ENCODE measurements at places on chromosomes 2 and 18. TPM values are rescaled to one million over a fixed set of nuclear protein-coding genes. Genes with fewer than 3 reads are reported as not detected.
A peak's percentile ranks its signal among the peaks of the same experiment; 100 is the strongest.

DSC3 gene
- total RNA-seq: 0.08 TPM

- no peak for DNase-seq
Observed at GRCh38 chr18:28995319-28995718, 818.4 kb upstream of the CDH2 start.

DNA sequence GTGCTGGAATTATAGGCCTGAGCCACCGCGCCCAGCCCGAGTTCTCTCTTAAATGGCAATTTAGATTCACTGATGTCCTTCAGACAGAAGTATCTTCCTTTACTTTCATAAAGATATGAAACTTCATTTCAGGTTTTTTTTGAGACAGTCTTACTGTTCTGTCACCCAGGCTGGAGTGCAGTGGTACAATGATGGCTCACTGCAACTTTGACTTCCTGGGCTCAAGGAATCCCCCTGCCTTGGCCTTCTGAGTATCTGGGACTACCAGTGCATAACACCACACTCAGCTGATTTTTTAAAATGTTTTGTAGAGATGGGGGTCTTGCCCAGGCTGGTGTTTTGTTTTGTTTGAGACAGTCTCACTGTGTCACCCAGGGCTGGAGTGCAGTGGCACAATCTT is 13.2 kb downstream of the ITGB1BP1 start:
- DNase-seq: no peak

GRCh38 chr18:75203416-75204268 is 5.3 kb downstream of the PTGR3 start:
- no peak for DNase-seq

DNA sequence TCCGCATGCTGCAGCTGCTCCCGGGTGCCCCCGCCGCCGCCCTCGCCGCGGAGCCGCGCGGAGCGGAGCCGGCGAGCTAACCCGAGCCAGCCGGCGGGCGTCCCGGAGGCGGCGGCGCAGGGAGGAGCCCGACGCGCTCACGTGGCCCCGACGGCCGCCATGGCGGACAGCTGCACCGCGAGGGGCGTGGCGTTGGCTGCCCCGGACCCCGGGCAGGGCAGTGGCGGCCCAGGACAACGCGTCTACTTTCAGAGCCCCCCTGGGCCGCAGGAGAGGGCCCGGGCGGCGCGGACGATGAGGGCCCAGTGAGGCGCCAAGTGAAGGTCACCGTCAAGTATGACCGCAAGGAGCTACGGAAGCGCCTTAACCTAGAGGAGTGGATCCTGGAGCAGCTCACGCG is 30.0 kb upstream of the CCNYL1 start:
- DNase-seq: no peak

DQX1 gene
- not detected for total RNA-seq

DNA sequence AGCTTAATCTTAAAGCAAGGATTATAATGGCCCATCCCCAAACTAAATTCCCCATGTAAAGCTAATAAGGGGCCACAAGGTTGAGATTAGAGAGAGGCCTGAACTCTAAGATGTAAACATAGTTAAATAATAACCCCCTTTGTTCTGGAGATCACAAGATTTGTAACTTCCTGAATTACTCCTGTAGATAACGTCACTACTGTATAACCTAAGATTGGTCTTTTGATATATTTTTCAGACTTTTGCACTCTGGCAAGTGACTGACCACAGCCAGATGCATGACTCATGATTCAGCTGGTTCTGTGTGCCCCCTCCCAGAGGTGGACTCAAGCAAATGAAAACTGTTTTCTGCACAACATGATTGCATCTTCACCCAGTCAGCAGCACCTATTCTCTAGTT is 686.0 kb upstream of the DDX18 start:
- DNase-seq: no peak

THOC1 gene
- total RNA-seq: 12.7 TPM

- DNase-seq: no peak
Observed at GRCh38 chr2:29374823-29375222, 259.6 kb downstream of the CLIP4 start.

- DNase-seq: no peak
Observed at GRCh38 chr2:101518578-101519492, 43.9 kb upstream of the RFX8 start.

DNA sequence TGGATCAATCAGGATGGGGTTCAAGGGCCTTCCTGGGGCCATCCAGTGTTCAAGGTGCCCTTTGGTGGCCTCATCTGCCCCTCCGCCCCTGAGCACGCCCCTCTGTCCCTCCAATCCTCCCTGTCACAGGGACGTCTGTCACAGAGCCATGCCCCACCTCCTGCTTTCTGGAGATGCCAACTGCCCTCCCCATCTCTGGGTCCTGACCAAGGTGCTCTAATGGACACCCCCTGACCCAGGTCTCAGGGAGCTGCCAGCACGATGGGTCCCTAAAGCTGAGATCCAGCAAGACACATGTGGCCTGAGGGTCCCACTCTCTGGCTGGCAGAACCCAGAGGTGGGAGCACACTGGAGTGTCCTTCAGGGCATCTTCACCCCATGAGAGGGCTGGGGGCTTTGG is 2.1 kb upstream of the TEKT4 start:
- DNase-seq: no peak

DNA sequence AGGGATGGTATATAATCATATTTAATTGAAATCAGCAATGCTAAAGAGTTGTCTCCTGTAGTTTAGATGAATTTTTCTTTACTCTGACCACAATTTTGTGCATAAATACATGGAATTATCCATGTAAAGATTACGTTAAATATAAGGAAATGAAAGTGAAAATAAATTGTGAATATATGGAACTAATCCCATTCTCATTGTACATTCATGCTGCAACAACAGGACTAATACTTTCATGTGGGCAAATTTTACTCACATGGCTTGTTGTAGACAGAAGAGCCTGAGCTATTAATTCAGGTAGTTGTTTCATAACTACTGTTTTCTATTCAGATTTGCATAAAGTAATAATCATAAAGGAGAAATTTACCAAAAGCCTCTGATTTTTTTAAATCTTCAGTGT is 357.8 kb downstream of the ARHGAP15 start:
- no peak for DNase-seq

GRCh38 chr2:101717071-101717845 is 19.8 kb downstream of the MAP4K4 start:
- DNase-seq: no peak

- DNase-seq: no peak
Observed at GRCh38 chr2:189115126-189115525, 64.4 kb downstream of the COL5A2 start.

DNA sequence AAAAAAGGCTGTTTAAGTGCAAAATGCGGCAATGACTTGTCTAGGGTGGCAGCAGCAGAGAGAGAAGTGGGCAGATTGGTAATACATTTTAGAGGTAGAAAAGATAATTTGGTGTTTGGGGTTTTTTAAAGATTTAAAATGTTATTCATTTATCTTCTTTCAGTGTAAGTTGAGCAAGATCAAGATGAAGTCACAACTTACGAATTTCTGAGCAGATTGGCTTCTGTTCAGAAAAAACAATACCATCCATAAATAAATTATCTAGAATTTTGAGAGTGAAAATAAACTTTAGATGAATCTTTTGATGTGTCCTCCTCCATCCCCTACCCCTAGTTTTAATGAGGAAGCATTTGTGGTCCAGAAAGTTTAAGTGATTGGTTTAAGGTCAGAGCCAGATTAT is 47.9 kb upstream of the FAM171B start:
- no peak for DNase-seq

LRRC30 gene
- total RNA-seq: not detected

- no peak for DNase-seq
Observed at GRCh38 chr2:232857158-232857563, 12.9 kb upstream of the SNORC start.

GRCh38 chr2:231068525-231069222 is 12.0 kb downstream of the PSMD1 start:
- no peak for DNase-seq

- peak; percentile 90 for DNase-seq
Observed at GRCh38 chr2:218995972-218996711, 2.9 kb upstream of the CRYBA2 start.

Data from Right ventricle myocardium inferior (tissue), 1 donor.